Activated CD4-positive, alpha-beta T cell treated with anti-CD3 and anti-CD28 coated beads, Interleukin-2, Interleukin-6, amounts not matched to agents 100 ng/mL and 50 ng/mL, durations not matched to agents 16 hours and 8 hours (primary cell): ENCODE measurements at places on chromosomes 12 and 14.

GRCh38 chr14:77177702-77178101 lies 3.9 kb upstream of the TMEM63C start:
- DNase-seq: no peak

DNA sequence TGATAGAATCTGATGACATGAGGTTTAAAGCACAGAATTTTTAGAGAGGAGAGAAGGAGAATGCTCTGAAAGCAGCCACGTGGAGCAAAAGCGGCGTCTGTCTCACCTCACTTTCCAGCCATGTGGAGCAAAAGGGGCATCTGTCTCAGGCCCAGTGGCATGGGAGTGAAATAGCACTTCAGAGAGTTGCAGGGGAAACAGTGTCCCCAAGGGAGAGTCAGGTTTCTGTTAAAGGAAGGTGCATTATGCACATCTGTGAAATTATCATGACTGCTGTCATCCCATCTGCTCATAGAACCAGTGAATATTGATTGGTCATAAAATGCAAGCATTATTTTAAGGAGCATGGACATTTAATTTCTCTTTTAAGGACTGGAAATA lies 124.0 kb downstream of the BICD1 start:
- DNase-seq: no peak

GRCh38 chr14:59998564-59998963 lies 78.6 kb downstream of the LRRC9 start:
- no peak for DNase-seq

DNA sequence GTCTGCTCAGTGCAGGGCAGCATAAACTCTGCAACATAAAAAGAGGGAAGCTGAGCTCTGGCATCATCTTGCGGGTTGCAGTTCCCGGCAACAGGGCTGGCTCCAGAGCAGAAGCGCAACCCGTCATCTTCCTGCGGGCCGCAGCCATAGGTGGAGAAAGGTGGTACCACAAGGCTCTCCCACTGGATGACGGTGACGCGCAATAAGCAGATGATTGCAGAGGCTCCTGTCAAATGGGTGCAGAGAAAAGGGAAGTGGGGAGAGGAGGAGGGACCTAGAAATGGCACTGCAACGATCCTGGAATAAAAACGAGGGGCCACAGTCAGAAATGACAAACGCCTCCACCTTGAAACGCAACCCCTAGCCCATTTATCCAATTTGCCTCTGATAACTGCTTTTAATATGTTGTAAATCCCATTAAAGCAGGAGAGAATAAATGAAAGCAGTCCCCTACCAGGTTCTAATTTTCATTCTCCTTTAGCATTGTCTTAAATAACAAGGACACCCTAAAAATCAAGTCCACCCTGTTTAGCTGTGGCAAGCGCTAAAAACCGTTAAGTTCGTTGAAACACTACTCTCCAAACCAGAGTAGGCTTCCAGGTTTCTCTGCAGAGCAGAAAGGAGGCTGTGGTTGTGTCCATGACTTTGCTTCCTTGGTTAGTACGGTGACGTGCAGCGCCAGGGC lies 30.9 kb upstream of the TUBA1C start:
- DNase-seq: peak; percentile 54

DNA sequence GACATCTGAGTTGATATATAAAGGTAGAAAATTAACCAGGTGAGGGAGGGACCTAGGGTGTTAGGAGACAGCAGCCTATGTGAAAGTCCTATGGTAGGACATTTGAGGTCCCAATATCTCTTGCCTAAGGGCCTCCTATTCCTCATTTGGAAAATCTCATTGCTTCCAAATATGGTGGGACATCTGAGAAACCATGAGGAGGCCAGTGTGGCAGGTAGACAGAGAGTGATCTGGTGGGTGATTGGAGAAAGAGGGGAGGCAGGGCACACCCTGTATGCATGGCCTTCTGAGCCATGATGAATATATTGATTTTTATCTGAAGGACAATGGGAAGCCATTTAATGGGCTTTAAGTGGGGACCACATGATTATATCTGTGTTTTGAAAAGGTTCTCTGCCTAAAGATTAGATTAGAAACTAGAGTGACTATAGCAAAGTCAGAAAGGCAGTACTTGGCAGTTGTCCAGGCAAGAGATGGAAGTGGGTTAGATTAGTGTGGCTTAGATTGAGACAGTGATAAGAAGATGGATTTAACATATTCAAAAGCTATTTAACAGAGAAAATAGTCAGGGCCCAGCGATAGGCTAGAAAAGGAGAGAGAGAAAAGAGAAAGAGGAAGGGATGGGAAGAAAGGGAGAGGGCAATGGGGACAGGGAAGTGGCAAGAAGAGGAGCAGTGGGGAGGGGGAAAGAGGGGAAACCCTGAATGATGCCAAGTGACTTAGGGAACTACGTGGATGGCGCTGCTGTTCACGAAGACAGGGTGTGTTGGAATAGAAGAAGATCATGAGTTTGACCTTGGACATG lies 237.2 kb upstream of the SRRM4 start:
- DNase-seq: no peak

DNA sequence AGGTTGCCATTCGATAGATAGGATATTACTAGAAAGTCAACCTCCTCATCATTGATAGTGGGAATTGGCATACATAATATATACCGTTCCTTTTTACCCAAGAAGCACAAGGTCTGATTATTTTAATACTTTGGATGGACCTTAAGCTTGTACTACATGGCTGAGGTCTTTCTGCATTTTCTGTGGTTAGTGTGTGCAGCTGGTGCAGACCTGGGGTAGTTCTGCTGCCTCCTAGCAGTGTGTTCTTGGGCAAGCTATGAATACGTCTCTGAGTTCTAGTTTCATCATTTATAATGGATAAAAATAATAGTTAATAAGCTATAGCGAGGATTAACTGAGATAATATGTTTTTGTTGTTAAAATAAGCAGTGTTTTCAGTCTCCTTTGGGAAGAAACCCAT lies 2.2 kb downstream of the ZDHHC17 start:
- no peak for DNase-seq

GRCh38 chr12:75982979-75983660 lies 48.5 kb downstream of the PHLDA1 start:
- DNase-seq: no peak

- no peak for DNase-seq
These were observed 67.9 kb downstream of the TSPAN9 start for GRCh38 chr12:3145033-3145432.

DNA sequence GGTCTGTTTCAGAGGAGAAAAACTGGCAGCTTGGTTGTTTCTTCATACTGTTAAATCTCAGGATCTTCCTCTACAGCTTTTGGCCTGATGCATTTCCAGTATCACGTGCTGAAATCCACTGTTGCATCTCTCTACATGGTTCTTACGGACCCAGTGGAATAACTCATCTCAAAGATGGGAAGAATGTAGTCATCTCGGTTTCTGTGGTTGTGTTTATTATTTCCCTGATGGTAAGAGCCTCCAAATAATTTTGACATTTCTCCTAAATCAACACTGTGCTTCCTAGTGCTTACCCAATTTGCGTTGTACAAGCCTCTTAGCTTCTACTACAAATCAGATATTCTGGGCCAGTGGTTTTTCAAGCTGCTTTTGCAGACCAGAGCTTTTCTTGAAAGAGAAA lies 812.8 kb downstream of the C12orf50 start:
- DNase-seq: no peak

- no peak for DNase-seq
These were observed 28.1 kb downstream of the EVL start for GRCh38 chr14:100093319-100093718.

GRCh38 chr14:72616294-72616693 lies 277.6 kb downstream of the DPF3 start:
- DNase-seq: no peak

GRCh38 chr12:42798811-42799438 lies 209.4 kb upstream of the PRICKLE1 start:
- no peak for DNase-seq

- DNase-seq: peak; percentile 1
These were observed 401.4 kb downstream of the RPL10L start for GRCh38 chr14:46250113-46250703.

DNA sequence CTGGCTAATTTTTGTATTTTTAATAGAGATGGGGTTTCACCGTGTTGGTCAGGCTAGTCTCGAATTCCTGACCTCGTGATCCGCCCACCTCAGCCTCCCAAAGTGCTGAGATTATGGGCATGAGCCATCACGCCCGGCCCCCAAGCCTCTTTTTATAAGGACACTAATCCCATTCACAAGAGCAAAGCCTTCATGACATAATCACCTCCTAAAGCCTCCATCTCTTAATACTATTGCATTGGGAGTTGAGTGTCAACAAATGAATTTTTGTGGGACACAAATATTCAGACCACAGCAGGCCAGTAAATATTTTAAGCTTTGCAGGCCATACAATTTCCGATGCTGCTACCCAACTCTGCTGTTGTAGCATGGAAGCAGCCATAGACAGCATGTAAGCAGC lies 10.9 kb downstream of the RNF212B start:
- no peak for DNase-seq

- no peak for DNase-seq
These were observed 29.9 kb downstream of the PPFIBP1 start for GRCh38 chr12:27553941-27554340.

DNA sequence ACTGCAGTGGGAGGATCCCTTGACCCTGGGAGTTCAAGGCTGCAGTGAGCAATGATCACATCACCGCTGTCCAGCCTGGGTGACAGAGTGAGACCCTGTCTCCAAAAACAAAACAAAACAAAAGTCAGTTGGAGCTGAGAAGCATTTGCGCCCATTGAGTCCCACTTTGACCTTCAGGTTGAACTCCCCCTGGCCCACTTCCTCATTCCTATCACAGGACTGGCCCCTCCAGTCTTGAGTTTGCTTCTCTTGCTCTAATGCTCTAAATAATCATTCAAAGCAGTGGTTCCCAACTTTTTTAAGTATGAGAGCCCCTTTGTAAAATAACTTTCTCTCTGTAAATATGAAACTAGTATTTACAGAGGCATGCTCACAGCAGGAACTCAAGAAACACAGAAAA lies 28.0 kb upstream of the GSC start:
- DNase-seq: no peak

GRCh38 chr12:19075711-19076340 lies 53.7 kb upstream of the PLEKHA5 start:
- no peak for DNase-seq

DNA sequence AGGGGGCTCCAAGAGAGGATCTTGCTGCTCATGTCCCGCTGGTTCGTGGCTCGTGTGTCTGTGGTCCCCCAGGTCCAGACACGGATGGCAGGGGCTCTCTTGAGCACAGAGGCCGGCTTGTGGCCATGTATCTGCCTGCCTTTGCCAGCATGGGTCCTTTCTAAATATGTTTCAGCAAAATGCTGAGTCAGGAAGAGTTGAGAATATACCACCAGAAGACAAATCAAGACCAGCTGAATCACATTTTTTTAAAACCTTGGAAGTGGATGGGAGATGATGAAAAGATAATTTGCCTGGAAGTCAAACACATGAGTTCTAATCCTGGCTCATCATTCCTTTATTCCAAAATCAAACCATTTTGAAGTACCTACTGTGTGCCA lies 58.0 kb downstream of the NUAK1 start:
- DNase-seq: no peak

DNA sequence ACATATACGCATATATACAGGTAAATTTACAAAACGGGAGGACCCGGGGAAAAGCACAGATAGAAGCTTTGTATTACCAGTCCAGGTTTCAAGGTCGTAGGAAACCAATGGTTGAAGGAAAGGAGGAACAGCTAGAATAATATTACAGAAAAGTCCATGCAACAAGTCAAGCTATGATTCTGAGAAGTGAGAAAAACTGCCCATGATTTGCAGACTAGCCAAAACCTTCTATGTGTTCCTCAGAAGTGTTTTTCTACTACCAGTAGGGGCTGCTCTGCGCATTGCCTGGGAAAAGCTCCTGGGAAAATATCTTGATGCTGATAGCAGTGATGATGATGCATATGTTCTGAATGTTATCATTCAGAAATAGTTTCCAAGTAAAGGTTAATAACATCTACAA lies 2.2 kb downstream of the PDZRN4 start:
- no peak for DNase-seq

- DNase-seq: no peak
These were observed 484 bp downstream of the PPP1CC start for GRCh38 chr12:110742096-110742717.

GRCh38 chr12:83889745-83890144 lies 1022.9 kb downstream of the SLC6A15 start:
- no peak for DNase-seq
